ENCODE measurements at places on chromosomes 4 and X.

GRCh38 chrX:150577174-150577573 lies 8.8 kb downstream of the MTM1 start:
- no peak for DNase-seq

GRCh38 chr4:173404296-173404865 lies 5.5 kb upstream of the SCRG1 start:
- no peak for DNase-seq

- DNase-seq = no peak
Measured at GRCh38 chrX:88170553-88170952, 576.5 kb upstream of the CPXCR1 start.

DNA sequence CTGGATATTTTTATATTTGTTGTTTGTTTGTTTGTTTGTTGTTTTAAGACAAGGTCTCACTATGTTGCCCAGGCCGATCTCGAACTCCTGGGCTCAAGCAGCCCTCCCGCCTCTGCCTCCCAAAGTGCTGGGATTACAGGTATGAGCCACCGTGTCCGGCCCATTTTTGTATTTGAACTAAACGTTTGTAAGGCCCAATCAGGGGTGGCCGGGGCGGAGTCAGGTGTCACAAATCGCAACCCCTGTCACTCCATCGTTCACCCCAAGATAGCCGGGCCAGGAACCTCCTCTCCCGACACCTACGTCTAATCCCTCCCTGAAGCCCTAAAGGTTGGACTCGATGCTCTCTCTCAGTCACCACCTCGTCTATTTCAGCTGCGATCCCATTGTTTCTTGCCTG lies 722 bp upstream of the EFHC2 start:
- DNase-seq = peak; percentile 64

GRCh38 chrX:120468479-120468824 lies 644 bp downstream of the LAMP2 start:
- no peak for DNase-seq

Data from T-helper 2 cell (primary cell).